ENCODE measurements at places on chromosomes 1 and 21.

GRCh38 chr1:164836614-164837018, 277.6 kb downstream of the PBX1 start:
- peak; percentile 87 for DNase-seq

DNA sequence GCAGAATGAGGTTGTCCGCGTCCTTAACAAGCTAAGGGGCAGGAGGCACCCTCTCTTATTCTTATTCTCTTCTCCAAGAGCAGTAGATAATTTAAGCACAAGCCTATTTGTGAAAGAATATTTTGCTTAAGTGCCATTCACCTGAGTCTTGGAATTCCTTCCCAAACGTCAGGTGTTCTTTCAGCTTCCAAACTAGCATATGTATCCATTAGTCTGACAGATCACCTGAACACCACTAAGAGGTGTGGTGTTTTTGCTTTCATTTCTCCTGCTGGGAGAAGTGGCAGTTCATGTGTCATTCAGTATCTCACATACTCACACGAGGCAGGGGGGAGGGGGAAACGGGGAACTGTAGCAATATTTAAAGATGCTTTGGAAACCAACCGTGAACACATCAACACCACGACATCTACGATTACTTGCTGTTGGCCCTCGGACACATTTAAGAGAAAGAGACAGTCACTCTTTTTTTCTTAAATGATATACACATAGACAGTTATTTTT, 45.5 kb upstream of the RBM15 start:
- no peak for DNase-seq

GRCh38 chr1:4916610-4917009, 262.2 kb downstream of the AJAP1 start:
- no peak for DNase-seq

- DNase-seq, result no peak
These were observed 19.5 kb upstream of the RNF19B start for GRCh38 chr1:32984090-32984454.

DNA sequence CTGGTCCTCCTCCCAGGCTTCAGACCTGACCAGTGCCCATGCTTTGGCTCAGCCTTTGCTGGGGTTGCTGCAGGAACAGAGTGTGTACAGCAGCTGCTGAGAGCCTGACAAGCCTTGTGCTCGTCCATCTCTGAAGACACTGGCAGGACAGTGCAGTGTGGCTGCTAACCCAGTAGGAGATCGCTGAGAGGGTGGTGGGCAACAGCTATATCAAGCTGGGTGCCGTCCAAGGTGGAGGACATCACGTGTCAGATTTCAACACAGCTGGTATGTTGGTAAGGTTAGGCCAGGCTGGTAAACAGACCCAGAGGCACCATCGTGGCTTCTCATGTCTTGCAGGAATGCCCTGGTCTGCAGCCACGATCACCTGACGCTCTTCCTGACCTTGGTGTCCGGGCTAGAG, 17.9 kb upstream of the SLC25A34 start:
- no peak for DNase-seq
